ENCODE measurements at places on chromosomes 7 and 10.
A peak's percentile ranks its signal among the peaks of the same experiment; 100 is the strongest.

DNA sequence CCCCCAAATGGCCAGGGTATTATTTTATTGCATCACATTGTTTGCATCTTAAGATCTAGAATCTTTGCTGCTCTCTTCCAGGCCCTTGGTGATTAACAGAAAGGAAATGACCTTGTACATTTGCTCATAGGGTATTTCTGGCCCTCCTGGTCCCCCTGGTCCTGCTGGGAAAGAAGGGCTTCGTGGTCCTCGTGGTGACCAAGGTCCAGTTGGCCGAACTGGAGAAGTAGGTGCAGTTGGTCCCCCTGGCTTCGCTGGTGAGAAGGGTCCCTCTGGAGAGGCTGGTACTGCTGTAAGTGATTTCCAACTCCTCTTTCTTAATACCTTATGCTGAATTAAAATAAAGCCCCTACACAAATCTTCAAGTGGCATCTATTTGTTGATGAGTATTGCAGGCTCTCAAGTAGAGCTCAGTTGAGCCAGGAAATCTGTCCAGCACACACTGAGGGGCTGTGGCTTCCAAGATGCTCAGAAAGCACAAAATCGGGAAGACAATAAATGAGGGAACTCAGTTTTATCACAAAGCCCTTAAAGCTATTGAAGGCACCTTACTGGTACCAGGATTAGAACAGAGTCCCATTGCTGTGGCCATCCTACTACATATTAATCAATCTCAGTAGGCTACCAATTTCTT lies 28.2 kb downstream of the COL1A2 start:
- DNase-seq: no peak

DNA sequence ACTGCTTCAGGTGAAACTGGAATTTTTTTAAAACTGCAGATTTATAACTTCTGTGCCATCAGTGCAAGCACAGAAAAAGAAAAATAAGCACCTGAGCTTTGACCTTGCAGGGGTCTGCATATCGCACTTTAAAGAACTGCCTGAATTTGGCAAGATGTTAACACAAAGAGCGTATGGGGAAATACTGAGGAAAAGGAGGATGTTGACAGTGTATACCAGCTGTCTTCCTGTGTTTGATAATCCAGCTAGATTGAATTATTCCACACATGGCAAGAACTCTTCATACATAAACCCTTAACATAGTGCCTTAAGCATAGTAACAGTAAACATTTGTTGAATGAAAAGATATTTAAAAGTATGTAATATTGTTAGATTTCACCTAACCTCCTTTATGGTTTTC lies 30.0 kb downstream of the SMC3 start:
- DNase-seq: no peak

- no peak for DNase-seq
These were observed 493.6 kb downstream of the RPS24 start for GRCh38 chr10:78527296-78527695.

DNA sequence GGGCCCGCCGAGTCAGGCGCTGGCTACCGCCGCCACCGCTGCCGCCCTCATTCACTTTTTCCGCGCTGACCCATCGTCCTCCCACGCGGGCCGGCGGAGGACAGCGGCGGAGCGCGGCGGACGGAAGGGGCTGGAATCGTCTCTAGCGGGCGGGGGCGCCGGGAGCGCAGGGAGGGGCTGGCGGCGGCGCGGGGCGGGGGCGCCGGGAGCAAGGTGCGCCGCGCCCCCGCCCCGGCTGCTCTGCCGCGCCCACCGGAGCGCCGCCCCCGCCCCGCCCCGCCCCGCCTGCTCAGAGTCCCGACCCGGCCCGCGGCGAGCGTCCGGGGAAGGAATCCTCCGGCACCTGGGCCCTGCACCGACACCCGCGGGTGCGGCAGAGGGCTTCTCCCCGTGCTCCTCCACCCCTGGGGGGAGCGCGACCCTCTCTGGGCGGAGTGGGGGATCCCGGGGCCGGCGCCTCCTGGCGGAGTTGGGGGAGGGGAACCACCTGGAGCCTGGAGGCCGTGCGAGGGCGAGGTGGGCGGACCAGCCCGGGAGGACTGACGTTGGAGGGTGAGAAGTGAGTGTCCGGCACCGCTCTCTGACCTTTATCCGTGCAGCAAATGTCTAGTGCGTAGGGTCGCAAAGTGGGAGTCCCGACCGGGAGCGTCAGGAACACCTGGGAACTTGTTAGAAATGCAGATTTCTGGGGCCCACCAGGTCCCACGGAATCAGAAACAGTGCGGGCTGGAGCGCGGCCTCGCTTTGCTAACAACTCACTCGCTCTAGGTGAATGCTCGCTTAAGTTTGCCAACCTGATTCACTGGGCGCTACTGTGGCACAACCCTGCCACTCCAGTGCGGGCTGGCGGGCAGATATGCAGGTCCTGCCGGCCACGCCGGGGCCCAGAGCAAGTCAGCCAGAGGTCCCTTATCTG lies at the start of gene COBL:
TSS of gene COBL (minus strand) at position 144 of the 916 bp plus-strand sequence. CDS start 176 bp downstream, outside the sequence.
- DNase-seq: peak; percentile 81

DNA sequence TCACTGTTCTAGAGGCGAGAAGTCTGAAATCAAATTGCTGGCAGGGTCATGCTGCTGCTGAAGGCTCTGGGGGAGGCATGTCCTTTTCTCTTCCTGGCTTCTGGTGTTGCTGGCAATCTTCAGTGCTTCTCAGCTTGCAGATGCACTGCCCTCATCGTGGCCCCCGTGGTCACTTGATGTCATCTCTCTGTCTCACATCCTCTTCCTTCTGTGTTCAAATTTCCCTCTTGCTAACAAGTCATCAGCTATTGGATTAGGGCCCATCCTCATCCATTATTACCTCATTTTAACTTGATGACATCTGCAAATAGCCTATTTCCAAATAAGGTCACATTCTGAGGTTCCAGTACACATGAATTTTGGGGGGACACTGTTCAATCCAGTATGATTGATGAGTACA lies 36.6 kb upstream of the SRGN start:
- DNase-seq: no peak

DNA sequence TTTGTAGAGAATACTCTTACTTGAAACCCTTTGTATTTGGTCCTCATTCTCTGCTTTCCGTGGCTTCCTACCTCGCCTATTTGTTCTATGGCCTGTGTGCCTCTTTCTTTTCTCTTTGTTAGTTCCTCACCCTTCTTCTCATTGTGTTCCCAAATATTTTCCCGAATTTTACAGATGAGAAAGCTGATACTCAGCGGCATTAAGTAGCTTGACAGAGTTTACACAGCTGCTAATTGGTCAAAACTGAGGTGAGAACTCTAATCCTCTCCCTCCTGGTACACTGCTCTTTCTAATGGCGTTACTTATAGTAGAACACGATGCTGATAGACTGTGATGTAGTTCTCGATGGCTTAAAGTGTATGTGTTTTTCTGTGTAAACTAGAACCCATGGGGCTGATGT lies 80.7 kb upstream of the HDAC9 start:
- no peak for DNase-seq

- peak; percentile 17 for DNase-seq
These were observed 69.4 kb downstream of the CAMK1D start for GRCh38 chr10:12418725-12419261.

DNA sequence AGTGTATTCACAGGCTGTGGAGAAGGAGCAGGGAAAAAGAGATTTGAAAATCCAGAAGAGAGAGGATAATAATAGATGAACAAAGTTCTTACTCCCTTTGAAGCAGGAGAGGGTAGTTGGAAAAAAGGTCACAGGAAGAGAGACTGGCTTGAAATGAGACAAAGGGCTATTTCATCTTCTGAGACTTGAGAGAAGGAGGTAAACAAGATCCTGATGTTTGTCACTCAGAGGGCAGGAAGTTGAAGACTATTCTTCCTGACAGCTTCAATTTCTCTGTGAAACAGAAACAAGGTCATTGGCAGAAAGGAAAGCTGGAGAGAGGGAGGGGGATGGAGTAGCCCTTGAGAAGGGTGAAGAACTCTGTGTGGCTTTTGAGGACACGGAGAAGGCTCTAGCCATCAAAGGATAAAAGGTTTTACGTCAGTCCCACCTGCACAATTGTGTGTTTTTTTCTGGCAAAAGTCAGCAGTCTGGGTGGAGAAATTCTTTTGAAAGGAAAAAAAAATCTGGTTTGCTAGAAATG lies 216.1 kb upstream of the STEAP4 start:
- DNase-seq: no peak

DNA sequence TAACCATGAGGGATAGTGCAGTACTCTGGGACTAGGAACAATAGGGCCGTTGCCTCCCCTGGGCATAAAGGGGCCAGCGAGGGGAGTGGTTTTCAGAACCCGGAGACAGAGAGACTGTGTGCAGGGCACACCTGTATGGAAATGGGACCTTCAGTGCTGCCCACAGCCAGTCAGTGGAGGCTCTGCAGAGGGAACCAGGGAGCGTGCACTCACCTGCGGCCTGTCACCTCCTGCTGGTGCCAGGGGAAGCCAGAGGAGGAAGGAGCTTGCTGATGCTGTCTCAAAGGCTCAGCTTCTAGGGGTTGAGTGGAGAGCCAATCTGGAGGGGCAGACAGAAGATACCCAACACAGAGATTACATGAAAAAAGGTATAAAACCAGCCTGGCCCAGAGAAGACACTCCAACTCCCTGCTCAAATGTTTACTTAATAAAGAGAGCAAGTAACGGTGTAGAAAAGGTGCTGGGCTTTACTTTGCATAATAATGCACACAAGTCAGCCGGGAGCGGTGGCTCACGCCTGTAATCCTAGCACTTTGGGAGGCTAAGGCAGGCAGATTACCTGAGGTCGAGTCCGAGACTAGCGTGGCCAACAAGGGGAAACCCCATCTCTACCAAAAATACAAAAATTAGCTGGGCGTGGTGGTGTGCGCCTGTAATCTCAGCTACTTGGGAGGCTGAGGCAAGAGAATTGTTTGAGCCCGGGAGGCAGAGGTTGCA lies 35.5 kb upstream of the WAPL start:
- DNase-seq: no peak

GRCh38 chr7:94129443-94130140 lies 125.4 kb upstream of the BET1 start:
- DNase-seq: peak; percentile 30

GRCh38 chr10:127017541-127018297 lies 112.5 kb downstream of the DOCK1 start:
- DNase-seq: no peak

DNA sequence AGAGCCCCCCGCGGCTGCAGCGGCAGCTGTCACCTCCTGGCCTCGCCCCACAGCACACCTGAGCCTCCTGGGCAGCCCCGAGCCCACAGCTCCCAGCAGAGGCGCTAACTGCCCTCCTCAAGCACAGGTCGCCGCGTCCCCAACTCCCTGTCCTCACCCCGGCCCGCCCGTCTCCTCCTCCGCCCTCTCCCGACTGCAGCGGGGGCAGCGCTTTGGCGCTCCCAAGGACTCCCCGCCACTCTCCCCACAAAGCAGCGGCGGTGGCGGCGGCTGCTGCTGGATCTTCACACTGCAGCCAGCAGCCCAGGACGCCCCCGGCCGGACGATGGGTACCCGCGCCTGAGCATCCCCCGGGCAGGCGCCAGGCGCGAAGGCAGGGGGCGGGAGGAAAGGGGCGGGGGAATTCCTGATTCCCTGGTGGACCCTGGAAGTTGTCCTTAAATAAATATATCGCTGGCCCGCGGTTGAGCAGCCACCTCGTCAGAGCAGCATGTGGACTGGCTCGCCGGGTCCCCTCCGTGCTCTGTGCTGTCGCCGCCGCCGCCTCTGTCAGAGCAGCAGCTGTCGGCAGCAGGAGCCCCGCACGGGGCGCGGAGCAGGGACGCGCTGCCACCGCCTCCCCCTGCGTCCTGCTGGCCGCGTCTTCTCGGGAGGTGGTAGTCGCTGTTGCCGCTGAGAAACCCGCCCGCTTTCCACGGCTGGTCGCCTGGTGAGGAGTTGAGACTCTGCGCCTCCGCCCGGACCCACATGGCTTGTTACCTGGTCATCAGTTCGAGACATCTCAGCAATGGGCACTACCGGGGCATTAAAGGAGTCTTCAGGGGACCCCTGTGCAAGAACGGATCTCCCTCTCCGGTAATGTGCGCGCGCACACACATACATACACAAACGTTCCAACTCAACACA lies at the start of gene ZNF804B:
TSS of gene ZNF804B (plus strand) at position 471 of the 906 bp plus-strand sequence. CDS start at position 748, 277 bp downstream.
- peak; percentile 69 for DNase-seq

- DNase-seq: no peak
These were observed 215.0 kb downstream of the MDFIC start for GRCh38 chr7:115136796-115137443.

DNA sequence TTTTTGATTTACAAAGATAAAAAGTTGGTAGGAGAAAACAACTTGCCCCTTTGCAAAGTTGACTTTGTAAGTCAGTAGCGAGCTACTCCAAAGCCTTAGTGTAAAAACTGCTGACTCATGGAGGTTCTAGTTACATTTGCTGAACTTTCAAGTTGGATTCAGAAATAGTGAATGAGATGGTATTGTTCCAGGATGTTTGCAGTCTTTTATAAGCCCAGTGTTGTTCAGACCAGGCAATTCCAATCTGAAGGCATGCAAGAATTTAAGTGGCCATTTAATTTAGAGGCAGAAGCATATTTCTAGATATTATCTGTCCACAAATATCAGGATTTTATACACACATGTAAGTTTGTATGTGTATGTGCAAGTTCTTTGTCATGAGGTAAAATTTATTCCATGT lies 21.6 kb downstream of the TES start:
- DNase-seq: no peak

DNA sequence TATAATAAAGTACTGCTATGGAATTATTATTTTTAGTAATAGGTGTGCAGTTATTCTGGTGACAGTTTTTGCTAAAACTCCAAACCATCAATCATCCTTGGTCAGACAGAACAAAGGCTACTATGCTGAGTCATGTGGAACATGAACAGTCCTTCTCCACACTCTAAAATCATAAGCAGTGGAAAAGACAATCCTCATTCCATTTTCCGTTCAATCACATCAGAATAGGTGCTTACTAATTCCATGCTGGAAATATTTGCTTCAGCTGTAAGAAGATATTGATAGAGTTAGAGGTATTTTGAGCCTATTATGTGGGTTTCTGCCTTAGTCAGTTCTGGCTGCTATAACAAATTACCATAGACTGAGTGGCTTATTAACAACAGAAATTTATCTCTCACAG lies 82.9 kb downstream of the FAM13C start:
- no peak for DNase-seq

- no peak for DNase-seq
These were observed 10.2 kb upstream of the SORBS1 start for GRCh38 chr10:95571390-95571789.

- no peak for DNase-seq
These were observed 222.1 kb downstream of the WDR37 start for GRCh38 chr10:1278306-1278705.

- peak; percentile 58 for DNase-seq
These were observed 58.7 kb upstream of the PRPS1L1 start for GRCh38 chr7:18086165-18087025.

DNA sequence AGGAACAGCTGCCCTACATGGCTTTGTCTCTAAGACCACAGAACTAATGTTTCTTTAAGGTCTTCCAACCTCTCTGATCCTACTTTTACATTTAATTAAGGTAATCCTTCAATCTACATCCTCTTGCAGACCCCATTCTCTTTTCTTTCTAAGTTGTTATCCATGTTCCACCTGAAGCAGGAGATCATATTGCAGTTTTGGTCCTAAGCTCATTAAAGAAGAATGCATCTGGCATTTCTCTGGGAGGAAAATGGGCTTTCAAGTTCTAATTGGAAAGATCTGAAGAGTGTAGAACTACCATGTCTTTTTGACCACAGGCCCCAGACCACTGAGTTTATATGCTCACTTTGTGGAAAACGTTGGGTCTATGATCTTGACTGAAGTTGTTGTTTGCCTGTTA lies 111.2 kb downstream of the SEM1 start:
- DNase-seq: no peak

GRCh38 chr7:88355011-88355410 lies 48.3 kb upstream of the STEAP4 start:
- DNase-seq: no peak

All from urothelium cell line (cell line).